ENCODE measurements at places on chromosomes 6 and 20. TPM values are rescaled to one million over a fixed set of nuclear protein-coding genes. Genes with fewer than 3 reads are reported as not detected.

GRCh38 chr20:36092398-36093024, 62.0 kb upstream of the EPB41L1 start:
- DNase-seq = peak; percentile 25

DNA sequence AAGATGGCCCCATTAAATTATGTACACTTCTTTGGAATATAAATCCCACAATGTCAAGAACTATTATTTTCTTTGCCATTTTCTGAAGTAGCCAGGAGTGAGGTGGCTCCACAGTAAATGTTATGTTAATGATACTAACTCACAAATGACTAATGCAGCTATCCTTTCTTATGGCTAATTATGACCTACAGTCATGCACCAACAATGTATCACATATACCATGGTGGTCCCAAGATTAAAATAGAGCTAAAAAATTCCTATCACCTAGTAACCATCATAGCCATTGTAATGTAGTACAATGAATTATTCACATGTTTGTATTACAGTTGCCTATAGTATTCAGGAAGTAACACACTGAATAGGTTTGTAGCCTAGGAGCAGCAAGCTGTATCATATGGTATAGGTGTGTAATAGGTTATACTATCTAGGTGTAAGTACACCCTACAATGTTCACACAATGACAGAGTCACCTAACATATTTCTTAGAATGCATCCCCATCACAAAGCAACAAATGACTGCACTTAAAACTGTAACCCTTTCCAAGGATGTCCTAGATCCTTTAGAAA, 15.3 kb downstream of the ECHDC1 start:
- no peak for DNase-seq

DNA sequence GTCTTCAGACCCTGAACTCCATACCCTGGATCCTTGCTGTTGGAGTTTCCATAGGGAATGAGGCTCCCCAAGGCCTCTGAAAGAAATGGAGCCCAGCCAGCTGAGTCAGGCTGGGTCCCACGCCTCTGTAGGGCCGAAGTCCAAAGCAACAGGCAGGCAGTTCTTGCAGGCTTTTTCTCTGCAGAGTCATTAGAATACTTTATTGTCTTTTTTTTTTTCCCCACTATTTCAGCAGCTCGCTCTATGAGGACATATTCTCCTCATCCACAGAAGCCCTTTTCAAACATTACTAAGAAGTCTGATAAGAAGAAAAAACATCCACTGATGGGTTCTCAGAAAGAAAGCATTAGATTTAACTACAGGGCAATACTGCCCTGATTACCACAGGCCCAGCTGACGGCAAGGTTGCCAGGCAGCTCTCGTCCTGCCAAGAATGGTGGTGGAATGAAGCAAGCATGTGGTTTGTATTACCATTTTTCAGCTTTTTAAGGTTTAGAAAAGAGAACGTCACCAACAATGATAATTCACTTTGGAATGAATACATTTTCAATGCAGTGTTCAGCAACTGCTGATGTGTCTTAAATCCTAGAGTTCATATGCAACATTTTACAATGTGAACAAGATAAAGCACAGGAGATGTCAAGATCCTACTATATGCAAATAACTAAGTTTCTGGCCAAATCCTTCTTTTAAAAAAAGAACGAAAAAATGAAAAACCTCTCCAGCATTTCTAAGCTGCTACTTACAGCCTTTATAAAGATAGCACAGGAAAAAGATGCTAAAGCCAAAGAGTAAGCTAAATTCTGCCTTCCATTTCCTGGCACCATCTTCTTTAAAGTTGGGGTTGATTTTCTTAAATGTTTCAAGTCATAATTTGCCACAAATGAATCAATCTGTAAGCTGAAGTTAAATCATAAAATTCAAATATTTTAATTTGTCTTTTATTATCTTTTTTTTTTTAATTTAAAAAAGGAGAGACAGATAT, 223.6 kb upstream of the CITED2 start:
- DNase-seq = peak; percentile 86

- DNase-seq = no peak
These were observed 271.7 kb upstream of the CHD6 start for GRCh38 chr20:41889844-41890224.

- DNase-seq = no peak
These were observed 123.8 kb downstream of the FAM83B start for GRCh38 chr6:54970337-54970736.

- no peak for DNase-seq
These were observed 9.0 kb upstream of the STK38 start for GRCh38 chr6:36556281-36556680.

MEP1A gene
- not detected for total RNA-seq

All from myocyte (in vitro differentiated cells).